Fibroblast of gingiva (primary cell): ENCODE measurements at places on chromosomes 4 and X.
A peak's percentile ranks its signal among the peaks of the same experiment; 100 is the strongest.

DNA sequence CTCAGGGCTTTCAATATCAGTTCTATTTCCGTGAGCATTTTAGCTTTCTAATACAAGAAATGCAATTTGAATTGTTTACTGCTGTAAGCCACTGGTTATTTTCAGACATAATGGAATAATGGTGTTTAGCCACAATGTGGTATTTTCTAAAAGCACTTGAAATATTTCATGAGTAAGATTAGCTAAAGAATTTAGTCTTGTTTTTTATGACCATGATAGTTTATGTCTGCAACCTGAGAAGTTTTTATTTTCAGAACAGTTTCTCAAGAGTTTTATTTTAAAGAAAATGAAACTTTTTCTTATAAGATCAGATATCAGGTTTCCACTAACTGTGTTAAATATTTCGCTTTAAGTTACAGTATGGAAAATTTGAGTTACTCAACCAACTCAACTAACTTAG, 60.2 kb downstream of the SLIT2 start:
- DNase-seq = peak; percentile 40

DNA sequence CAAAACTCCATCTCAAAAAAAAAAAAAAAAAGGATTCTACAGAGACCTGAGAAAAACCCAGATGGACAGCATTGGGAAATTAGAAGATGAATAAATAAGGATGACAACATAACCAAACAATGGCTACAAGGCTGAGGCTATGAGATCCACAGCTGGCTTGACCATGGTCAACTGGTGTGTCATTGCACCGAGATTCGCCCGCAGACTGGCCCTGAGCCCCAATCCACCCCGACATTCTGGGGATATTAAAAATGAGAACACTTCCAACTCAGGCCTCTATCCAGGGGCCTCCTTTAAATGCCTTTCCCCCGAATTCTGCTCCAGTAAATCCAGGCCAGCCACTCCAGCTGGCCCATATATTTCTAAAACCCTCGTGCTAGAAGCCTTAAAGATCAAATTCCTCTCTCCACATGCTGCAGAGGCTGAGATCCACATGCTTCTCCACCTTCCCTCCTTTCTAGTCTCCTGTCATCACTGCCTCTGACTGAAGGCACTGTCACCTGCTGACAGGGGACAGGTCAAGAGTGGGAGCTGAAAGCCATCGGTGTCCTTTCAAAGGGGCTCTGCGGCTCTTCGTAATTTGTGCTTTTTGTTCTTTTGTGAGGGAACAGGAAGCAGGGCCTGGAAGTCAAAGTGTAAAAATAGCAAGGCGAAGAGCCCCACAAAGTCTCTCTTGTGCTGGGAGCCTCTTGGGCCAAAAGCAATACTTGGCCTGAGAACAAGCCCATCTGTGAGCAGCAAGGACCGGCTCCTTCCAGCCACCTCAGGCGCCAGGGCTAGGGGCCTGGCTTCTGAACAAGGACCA, 203.7 kb downstream of the NSUN7 start:
- no peak for DNase-seq

GRCh38 chrX:132883358-132883915, 75.0 kb downstream of the HS6ST2 start:
- no peak for DNase-seq

DNA sequence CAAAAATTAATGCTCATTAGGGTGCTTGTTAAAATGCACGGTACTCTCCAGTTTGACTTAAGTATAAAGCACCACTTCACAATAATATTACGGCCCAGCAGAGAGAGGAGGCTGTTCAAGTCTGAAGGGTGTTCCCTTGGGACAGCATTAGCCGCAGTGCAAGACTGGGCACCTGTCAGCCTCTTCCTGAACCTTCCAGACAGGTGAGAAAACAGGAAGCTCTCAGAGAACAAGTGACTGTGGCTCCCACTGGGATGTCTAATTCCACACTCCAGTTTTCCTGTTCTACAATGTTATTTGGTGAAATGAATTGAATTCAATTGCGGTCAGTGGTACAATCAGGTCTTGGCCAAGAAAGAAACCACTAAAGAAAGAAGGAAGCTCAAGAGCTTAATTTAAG, 414.4 kb downstream of the SMARCA1 start:
- no peak for DNase-seq
